Fibroblast of skin of right quadriceps (primary cell): ENCODE measurements at places on chromosomes 13 and 19.
A peak's percentile ranks its signal among the peaks of the same experiment; 100 is the strongest.

DNA sequence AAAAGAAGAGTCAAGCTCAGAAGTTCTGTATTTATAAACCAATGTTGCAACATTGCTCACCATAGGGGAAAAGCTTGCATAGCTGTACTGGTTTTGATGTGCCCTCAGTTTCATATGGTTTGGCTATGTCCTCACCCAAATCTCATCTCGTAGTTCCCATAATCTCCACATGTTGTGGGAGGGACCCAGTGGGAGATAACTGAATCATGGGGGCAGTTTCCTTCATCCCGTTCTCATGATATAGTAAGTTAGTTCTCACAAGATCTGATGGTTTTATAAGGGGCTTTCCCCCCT is 73.9 kb downstream of the TNFRSF19 start:
- no peak for DNase-seq

- no peak for DNase-seq
These were observed 19.2 kb downstream of the TMEM272 start for GRCh38 chr13:51825681-51826254.

- peak; percentile 100 for DNase-seq
These were observed at the start of gene OPA3 for GRCh38 chr19:45584332-45585157. TSS of gene OPA3 (minus strand) at chr19:45584802. CDS start at chr19:45584764, 38 bp downstream.

- DNase-seq = peak; percentile 55
These were observed 788.0 kb upstream of the ATXN8OS start for GRCh38 chr13:69319656-69320055.

DNA sequence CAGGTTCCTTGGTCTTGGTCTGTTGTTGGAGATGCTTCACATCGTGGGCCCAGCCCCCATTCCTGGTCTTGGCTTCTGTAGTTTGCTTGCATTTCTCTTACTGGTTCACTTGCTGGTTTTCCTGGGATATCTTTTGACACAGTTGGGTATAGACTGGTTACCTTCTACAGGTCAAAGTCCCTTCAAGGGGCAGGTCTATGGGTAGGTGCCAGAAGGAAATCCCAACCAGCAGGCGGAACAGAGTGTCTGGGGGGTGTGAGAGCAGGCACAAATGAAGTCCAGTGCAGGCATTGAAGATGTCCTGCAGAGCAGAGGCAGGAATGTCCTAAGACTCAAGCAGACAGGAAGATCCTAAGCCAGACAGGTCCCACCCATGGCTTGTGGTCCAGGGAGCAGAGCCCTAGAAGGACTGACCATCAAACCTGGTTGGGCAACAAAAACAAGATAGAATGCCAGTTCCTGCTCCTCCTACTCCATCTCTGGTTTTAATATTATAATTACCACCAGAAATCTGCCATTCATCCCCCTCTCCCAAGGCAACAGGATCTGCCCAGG is 17.7 kb upstream of the WASF3 start:
- no peak for DNase-seq

DNA sequence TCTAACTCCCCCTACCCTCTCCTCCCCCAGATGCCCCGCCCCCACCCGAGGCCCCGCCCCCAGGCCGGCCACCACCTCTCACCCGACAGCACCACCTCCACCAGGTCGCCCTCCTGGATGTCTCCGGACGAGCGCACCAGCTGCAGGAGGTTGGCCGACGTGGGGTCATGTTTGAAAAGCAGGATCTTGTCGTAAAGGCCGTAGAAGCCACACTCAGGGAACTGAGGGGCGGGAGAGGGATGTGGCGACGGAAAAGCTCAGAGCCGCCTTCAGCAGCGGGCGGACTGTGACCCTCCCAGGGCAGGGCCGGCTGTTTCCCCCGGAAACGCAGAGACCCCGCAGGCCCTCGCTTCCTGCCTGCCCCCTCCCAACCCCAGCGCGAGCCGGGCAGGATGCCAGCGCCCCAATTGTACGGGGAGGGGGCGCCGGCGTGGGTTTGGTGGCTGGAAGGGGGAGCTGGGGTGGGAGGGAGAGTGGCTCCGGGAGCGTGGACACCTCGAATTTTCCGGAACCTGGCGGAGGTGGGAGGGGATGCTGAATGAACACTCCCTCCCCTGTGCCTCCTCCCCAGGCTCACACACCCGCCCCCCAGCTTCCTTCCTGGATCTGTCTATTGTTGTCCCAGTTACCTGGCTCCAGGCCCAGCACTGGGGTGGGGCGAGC is 3.0 kb downstream of the PRKD2 start:
- DNase-seq = peak; percentile 80

GRCh38 chr13:111909501-111909900 is 157.4 kb upstream of the SOX1 start:
- no peak for DNase-seq

DNA sequence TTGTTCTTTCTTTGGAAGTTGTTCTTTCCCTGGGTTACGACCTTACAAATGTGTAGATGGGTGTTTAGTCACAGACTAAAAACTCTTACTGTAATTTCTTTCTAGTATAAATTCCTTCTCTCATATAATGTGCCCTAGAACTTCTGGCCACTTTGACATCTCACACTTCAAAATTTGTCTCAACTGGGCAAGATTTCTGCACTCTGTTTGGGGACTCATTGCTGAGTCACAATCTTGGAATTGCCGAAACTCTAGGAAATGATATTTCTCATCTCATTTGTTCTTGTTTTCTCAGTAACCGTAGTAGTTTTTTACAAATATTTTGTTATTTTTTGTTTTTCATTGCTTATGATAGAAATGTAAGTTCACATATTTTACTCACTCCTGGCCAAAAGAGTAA is 2523.2 kb upstream of the PCDH20 start:
- peak; percentile 3 for DNase-seq

GRCh38 chr19:12295191-12295590 is 508 bp upstream of the ZNF44 start:
- DNase-seq = no peak

GRCh38 chr13:109694972-109695371 is 91.4 kb downstream of the IRS2 start:
- no peak for DNase-seq

DNA sequence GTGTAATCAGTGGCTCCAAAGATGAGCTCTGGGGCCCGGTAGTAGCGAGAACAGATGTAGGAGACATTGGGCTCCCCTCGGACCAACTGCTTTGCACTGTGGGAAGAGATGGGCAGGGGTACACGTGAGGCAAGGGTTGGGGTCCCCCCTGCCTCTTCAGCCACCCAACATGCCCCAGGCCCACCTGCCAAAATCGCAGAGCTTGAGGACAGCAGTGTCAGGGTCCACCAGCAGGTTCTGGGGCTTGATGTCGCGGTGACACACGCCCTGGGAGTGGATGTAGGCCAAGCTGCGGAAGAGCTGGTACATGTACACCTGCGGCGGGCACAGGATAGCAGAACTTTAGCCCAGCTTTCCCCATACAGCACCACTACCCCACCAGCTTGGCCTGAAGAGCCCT is 8.0 kb downstream of the GSK3A start:
- DNase-seq = no peak

- DNase-seq = no peak
These were observed 18.3 kb downstream of the UBAC2 start for GRCh38 chr13:99218969-99219368.

DNA sequence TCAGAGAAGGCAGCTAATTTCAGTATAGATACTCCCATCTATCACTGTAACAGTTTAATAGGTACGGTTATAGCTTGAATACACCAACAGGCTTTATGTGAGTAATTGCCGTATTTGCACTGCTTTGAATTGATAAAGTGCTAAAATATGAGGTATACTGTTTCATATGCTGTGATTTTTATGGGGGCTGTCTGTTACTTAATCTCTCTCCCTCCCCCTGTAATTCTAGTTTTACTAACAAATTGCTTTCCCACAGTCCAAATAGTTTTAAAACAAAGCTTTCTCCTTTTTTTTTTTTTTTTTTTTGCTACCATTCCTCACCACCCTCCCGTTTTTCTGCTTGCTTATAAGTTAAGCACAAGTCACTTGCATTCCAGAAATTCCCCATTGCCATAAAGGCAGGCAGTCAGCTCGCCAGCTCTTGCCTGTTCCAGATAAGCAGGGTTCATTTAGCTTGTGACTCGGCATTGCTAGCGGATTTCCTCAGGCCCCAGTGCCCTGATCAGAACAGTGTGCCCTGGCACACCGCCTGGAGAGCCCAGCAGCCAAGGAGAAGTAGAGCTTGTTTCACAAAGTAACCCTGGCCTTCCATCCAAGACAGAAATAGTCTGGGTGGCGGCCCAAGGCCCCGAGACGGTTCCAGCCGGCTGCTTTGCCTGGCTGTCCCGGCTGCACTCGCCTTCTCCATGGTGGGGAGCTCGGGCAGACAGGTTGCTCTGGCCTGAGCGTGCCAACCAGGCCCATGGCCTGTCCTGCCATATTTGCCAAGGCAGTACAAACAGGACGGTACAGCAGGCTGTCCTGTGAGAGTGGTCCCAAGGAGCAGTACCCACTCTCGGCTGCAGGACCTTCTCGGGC is 43.5 kb upstream of the NPAS1 start:
- peak; percentile 95 for DNase-seq

DNA sequence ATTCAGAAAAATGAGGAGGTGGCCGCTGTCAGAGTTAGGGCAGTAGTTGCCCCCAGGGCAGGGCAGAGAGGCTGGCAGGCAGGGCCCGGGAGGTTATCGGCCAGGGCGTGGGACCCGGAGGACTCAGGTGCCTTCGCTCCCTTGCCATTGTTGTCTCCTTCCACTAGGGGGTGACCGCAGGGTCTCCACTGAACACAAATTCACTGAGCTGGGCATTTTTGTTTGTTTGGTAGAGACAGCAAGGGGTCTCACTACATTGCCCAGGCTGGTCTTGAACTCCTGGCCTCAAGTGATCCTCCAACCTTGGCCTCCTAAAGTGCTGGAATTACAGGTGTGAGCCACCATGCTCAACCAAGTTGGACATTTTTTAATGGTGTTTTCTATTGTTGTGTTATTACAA is 25.1 kb downstream of the CARS2 start:
- DNase-seq = no peak

GRCh38 chr19:40090241-40091204 is at the start of gene ZNF780A:
TSS of gene ZNF780A (minus strand) at chr19:40090943. CDS start at chr19:40084753, 6,190 bp downstream.
- DNase-seq = peak; percentile 60

- no peak for DNase-seq
These were observed 172.5 kb downstream of the ITGBL1 start for GRCh38 chr13:101624981-101625380.

DNA sequence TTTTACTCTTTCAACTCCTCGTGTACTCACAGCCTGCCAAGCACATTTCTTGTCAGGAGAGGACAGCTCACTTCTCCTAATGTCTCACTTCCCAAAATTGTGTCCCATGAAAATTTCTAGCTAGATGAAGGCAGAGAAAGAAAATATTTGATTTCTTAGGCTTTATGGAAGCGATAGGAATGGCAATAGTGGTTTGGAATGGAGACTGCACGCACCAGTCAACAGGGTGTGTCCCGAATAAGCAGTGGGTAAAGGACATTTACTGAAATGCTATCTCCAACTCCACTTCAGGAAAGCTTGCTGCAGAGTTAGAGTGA is 321 bp upstream of the ZNF222 start:
- DNase-seq = no peak
